H7 (cell line): ENCODE measurements at places on chromosomes 13 and 19. TPM values are rescaled to one million over a fixed set of nuclear protein-coding genes. Genes with fewer than 3 reads are reported as not detected.

DNA sequence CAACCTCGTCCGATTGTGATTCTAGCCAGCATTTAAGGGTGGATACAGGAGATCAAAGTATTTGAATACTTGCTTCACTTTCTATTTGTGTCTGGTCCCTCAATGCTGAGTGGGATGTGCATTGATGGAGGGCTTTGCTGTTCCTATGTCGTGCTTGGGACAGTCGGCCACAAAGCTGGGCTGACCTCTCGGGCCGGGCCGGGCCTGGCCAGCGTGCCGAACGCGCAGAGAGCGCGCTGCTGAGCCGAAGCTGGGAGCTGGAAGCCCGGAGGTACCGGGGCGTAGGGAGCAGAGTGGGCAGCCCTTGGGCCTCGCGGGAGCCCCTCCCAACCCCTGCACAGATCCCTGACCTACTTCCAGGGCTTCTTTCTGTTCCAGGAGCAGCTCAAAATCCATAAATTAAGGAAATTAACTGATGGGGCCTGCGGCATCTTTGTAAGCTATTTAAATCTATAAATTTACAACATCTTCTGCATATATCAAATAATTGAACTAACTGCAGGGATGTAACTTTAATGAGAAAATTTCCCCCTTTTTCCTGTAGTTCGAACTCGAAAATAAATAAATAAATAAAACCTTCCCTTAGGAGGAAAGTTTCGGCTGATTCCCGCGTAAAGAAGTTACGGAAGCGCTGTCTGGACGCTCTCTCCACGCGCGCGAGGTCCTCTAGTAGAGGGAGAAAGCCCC is 1.8 kb upstream of the KCTD15 start:
- DNase-seq = peak; percentile 87

DNA sequence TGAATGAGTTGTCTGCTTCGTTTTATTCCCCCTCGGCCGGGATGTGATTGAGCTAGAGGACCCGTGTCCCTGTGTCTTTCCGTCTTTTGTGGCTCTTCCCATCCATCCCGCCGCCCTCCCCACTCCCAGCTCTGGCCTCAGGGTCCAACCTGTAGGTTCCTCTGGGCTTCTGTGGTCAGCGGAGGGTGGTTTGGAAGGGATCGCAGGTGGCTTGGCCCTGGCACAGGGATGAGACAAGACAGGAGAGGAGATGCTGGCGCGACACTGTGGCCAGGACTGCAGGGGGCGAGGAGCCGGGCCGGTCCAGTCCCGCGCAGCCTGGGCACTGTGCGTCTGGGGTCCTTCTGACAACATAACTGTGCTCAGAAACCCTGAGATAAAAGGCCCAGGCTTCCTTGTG is 2.0 kb downstream of the EVI5L start:
- DNase-seq = peak; percentile 37

GRCh38 chr13:104996022-104996421 is 1539.4 kb downstream of the EFNB2 start:
- no peak for DNase-seq

DNA sequence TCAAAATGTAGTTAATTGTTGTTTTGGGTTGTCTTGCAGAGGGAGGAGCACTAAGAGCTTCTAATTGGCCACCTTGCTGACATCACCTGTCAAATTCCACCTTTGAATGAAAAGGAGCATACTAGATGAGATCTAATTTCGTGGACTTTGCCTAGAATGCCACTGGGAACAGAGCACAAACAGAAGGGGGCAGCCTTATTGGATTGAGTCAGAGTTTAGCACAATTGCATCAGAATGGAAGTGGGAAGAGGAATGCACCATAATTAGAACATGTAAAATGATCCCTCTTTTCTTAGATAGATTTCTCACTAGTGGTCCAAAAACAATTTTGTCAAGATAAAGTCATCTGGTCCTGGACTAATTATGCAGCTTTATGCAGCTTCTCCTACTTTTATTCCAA is 1552.2 kb downstream of the PCDH9 start:
- no peak for DNase-seq

DNA sequence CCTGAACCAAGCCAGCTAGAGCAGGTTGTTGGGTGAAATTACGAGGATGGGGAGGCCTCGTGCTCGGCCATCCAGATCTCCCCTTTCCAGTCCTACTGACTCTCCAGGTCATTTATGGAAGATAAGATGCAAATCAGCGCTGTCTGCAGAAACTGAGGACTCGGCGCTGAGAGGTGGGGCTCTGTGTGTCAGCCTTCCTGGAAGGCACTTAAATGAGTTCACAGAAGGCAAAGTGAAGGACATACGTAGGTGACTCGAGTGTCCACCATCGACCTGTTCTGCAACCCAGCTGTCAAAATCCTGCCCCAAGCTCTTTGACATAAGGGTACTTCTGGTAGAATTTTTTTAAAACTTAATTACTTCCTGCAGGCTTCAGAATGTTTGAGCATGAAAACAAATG is 86.4 kb downstream of the RAB20 start:
- no peak for DNase-seq

Gene WTIP
- total RNA-seq = 12.5 and 14.8 TPM in 2 replicates

DNA sequence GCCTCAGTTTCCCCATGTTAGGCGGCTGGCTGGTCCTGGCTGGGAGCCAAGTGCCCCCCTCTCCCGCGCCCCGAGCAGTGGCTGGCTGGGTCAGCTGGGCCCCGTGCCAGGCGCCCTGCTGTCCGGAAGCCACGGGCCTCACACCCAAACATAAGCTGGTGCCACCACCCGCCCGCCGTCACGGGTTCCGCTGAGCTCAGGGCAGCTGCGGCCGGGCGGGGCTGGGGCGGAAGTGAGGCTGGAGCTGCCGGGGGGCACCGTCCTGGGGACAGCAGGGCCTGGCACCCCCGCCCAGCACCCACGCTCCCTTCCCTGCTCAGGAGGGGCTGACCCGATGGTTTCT is 19.3 kb downstream of the HCN2 start:
- DNase-seq = no peak

- DNase-seq = no peak
These were observed 68.7 kb downstream of the IRS2 start for GRCh38 chr13:109717686-109718085.

- no peak for DNase-seq
These were observed 49.7 kb downstream of the CRTC1 start for GRCh38 chr19:18733196-18733647.

DNA sequence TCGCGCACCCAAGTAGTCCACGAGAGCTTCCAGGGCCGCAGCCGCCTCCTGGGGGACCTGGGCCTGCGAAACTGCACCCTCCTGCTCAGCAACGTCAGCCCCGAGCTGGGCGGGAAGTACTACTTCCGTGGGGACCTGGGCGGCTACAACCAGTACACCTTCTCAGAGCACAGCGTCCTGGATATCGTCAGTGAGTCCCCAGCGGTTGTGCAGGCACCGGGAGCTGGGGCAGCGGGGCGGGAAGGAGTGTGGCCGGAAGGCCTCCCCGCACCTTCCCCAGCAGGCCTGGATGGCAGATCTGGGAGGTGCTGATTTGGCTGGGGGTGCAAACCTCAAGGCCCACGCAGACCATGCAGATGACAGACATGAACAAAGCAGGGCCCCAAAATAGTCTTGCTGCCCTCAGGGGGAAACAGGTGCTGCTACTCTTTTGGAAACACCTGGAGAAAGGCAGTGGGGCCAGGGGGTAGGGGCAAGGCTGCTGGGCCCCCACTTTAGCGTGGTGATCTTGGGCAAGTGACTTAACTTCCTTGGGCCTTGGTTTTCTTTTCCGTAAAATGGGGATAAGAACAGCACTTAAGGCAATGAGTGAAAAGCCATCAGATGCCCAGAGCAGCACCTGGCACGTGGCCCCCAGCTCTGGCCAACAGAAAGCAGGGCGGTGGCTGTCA is 4.0 kb downstream of the MAG start:
- DNase-seq = peak; percentile 82

Gene TTC9B
- total RNA-seq = not detected in 2 replicates

DNA sequence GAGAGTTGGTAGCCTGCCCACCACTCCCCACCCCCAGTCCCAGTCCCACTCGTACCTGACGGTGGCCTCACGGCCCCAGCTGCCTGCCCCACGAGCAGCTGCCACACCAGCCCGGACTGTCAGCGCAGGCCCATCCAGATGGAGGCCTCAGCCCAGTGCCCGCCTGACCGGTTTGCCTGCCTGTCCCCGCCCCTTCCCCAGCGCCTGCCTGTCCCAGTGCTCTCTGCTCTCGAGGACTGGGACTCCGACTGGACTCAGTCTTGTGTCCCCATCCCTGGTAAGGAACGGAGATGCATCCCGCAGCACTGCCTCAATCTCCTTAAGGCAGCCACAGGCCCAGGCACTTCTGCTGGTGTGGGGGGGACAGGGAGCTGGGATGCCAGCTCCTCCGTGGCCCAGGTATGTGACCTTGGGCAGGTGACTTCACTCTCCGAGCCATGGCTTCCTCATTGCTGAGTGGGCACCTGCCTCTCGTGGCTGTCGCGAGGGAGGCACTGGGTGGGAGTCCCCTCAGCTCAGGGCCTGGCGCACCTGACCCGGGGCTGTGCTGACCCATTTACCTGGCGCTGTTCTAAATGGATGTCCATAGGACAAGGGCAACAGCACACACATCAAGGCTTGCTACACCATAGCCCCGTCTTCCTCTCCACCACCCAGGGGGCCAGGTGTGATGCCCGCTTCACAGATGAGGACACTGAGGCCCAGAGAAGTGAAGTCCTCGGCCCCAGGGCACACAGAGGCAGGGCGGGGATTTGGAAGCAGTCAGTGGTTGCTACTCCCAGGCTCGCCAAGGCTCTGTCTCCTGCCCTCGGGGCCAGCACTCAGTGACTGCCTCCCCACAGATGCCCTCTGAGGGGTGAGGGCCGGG is at the start of gene NKPD1:
Gene NKPD1, minus strand, starts transcription at position 113 of the 868 bp plus-strand sequence. CDS start 832 bp downstream, outside the sequence.
- DNase-seq = peak; percentile 77

DNA sequence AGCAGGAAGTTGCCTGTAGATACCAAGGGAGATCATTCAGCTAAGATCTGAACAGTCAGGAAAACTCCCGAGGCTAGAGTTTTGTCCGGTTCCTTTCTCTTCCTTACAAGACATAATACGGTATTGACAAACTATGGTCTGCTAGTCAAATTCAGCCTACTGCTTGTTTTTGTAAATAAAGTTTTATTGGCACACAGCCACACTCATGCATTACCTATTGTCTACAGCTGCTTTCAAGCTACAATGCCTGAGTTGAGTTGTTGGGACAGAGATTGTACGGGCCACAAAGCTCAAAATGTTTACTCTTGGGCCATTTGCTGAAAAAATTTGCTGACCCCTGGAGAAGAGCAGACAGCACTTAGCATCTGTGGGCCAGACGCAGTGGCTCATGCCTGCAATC is 2.5 kb downstream of the SLC1A6 start:
- no peak for DNase-seq

DNA sequence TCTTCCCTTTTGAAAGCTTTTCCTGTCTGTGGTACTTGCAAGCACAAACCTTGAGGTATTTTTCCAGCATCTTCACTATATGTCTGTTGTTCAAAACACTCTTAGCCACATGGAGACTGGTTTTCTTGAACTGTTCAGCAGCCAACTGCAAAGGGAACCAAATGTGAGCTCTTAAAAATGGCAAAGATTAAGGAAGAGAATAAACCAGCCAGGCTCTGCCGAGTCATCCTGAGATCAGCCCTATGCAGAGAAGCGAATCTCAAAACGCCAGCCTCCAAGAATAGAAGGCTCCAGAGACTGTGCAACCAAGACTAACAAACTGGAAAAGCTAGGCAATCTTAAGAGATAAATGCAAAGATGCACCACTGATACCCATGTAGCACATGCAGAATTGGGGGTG is 20.7 kb downstream of the AKAP8 start:
- DNase-seq = peak; percentile 8

Gene ELAVL3
- 0.17 and 0.52 TPM in 2 replicates for total RNA-seq

GRCh38 chr13:57123681-57124080 is 17.0 kb upstream of the PRR20A start:
- DNase-seq = no peak

DNA sequence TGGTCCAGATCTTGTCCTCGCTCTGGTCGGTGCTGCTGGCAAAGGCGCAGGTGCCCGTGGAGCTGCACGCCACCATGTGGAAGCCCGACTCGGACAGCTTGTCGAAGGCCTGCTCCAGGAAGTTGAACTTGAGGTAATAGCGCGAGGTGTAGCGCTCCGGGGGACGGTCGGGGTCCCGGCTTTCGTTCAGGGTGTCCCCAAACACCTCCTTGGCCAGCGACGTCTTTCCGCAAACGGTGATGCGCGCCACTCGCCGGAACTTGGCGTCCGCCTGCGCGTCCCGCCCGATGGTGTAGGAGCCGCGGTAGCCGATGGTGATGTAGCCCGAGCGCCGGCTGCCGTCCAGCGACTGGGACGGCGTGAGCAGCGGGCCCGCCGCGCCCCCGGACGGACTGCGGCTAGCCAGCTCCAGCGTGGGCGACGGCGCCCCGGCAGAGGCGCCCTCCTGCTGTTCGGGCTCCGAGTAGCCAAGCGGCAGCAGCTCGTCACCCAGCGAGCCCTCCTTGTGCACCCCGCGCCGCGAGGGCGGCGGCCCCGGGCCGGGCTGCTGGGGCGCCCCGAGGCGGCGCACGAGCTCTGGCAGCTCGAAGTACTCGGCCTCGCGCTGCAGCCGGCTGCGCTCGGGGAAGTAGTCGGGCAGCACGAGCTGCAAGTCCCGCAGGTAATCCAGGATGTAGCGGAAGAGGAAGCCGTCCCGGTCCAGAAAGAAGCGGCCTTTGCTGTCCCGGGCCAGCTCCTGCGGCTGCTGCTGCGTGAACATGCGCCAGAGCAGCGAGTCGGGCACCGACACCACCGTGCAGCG is 801 bp downstream of the KCTD12 start:
- peak; percentile 72 for DNase-seq

Gene ZNF460
- 23.7 and 29.7 TPM in 2 replicates for total RNA-seq

GRCh38 chr19:42191855-42192254 is 25.6 kb downstream of the DEDD2 start:
- DNase-seq = no peak

Gene PDE4A
- total RNA-seq = 2.3 and 2.6 TPM in 2 replicates

GRCh38 chr13:53285896-53286430 is 257.4 kb downstream of the OLFM4 start:
- DNase-seq = no peak

Gene NUMBL
- 18.3 and 23.1 TPM in 2 replicates for total RNA-seq

GRCh38 chr13:50390503-50391248 is 375.4 kb downstream of the KCNRG start:
- no peak for DNase-seq

GRCh38 chr13:98234348-98234747 is 57.3 kb upstream of the RNF113B start:
- no peak for DNase-seq

- DNase-seq = no peak
These were observed 773.4 kb upstream of the SLITRK1 start for GRCh38 chr13:84655677-84656076.

- no peak for DNase-seq
These were observed 23.6 kb downstream of the TNFSF11 start for GRCh38 chr13:42597505-42597904.

Gene OR10H1
- not detected in 2 replicates for total RNA-seq

- peak; percentile 26 for DNase-seq
These were observed 9.2 kb upstream of the GNA11 start for GRCh38 chr19:3084943-3085342.

- no peak for DNase-seq
These were observed 14.5 kb upstream of the CERS4 start for GRCh38 chr19:8194528-8195267.
